ENCODE measurements at places on chromosomes 6 and 20. TPM values are rescaled to one million over a fixed set of nuclear protein-coding genes. Genes with fewer than 3 reads are reported as not detected.

Gene MYBL2
- 108 TPM for total RNA-seq

Gene PPP1R16B
- total RNA-seq: 133 TPM

Gene C6orf15
- not detected for total RNA-seq

Gene FANCE
- 22.1 TPM for total RNA-seq

Gene KHDC1L
- total RNA-seq: not detected

- no peak overlapping the region for H3K4me3 ChIP-seq
- no peaks in the 10 kb centered on the region for H3K27me3 ChIP-seq
- H3K36me3 ChIP-seq: no peaks in the 10 kb centered on the region
- H3K27ac ChIP-seq: no peak overlapping the region
- no peaks in the 10 kb centered on the region for H3K4me1 ChIP-seq
These were observed 361.1 kb upstream of the PTCHD4 start for GRCh38 chr6:48472091-48472490.

DNA sequence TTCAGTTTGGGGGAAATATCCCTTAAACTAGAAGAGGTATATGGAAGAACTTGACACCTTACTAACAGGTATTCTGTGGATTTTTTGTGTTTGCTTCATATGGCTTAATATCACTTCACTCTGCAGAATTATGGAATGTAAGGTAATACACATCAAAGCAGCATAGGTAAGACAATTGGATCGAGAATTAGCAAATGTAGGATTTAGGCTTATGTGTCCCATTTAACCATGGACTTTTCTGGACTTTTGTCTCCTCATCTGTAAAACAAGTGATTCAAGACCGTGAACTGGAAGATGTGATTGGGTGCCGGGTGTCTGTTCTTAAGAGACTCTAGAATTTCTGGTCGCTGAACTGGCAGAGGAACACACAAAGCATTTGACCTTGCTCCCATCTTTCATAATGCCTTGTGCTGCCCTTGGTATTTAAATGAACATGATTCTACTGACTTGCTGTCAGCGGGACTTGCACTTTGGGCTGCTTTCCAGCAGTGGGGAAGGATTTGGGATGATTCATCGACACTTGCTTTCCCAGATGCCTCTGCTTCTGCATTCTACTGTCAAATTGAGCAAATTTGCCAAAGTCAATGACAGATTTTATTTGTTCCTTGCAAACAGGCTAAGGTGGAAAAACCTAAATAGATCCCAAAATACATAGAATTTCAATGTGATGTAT, 199.8 kb downstream of the PLCB1 start:
- no peaks in the 10 kb centered on the region for H3K4me1 ChIP-seq
- H3K36me3 ChIP-seq: no peaks in the 10 kb centered on the region
- no peaks in the 10 kb centered on the region for H3K27me3 ChIP-seq
- DNase-seq: no peak

GRCh38 chr6:157556671-157557430, 175.9 kb downstream of the ZDHHC14 start:
- H3K27ac ChIP-seq: no peak overlapping the region
- no peak overlapping the region for H3K4me3 ChIP-seq
- H3K36me3 ChIP-seq: peaks cover 18% of the 10 kb centered on the region
- H3K4me1 ChIP-seq: peaks cover 44% of the 10 kb centered on the region
- H3K27me3 ChIP-seq: peaks cover 14% of the 10 kb centered on the region

- no peak overlapping the region for H3K4me3 ChIP-seq
- no peaks in the 10 kb centered on the region for H3K4me1 ChIP-seq
- peaks cover 5% of the 10 kb centered on the region for H3K27me3 ChIP-seq
- no peak overlapping the region for H3K27ac ChIP-seq
- DNase-seq: no peak
- H3K36me3 ChIP-seq: no peaks in the 10 kb centered on the region
These were observed 9.5 kb upstream of the ADAM33 start for GRCh38 chr20:3691306-3691705.

GRCh38 chr6:70135219-70136160, 167.4 kb downstream of the COL9A1 start:
- peaks cover 3% of the 10 kb centered on the region for H3K27me3 ChIP-seq
- H3K27ac ChIP-seq: no peak overlapping the region
- no peaks in the 10 kb centered on the region for H3K4me1 ChIP-seq
- no peaks in the 10 kb centered on the region for H3K36me3 ChIP-seq

DNA sequence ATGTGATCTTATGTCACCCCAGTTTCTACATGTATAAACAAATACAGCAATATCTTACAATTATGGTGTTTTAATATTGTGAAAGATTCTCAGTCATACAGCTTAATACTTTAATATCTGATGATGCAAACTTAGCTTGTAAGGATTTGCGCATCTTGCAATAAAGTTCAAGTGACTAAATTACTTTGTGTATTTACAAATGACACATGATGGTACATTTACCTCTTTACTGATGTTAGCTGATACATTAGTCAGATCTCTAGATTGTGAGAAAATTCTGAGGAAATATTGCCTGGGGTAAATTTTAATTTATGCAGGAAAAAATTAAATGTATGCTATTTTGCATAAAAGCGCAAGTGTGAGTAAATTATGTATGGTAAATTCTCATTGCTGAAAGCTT, 418.8 kb upstream of the MMS22L start:
- no peak overlapping the region for H3K27ac ChIP-seq
- no peak overlapping the region for H3K4me3 ChIP-seq
- DNase-seq: no peak
- H3K27me3 ChIP-seq: no peaks in the 10 kb centered on the region
- H3K36me3 ChIP-seq: no peaks in the 10 kb centered on the region

GRCh38 chr6:3237761-3238662, 10.6 kb upstream of the TUBB2B start:
- no peak overlapping the region for H3K4me3 ChIP-seq
- DNase-seq: no peak
- H3K27ac ChIP-seq: no peak overlapping the region
- no peaks in the 10 kb centered on the region for H3K4me1 ChIP-seq

DNA sequence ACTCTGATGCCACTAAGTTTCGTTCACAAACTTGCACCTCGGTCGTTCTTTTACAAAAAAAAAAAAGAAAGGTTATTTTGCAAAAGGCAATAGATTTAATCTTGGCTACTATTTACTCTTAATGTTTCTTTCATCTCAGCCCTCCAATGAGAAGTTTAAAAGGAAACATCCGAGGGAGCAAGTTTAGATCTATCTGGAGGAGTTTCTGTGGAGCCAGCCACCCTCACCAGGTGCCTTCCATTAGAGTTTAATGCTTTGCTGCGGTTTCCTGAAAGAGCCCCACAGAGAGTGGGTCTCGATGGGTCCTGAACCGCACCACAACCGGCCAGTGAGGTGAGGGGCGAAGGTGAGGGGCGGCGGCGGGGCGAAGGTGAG, 632 bp downstream of the PRKN start:
- H3K4me3 ChIP-seq: peak overlapping the region; percentile 92
- no peaks in the 10 kb centered on the region for H3K36me3 ChIP-seq
- peaks cover 3% of the 10 kb centered on the region for H3K27me3 ChIP-seq

DNA sequence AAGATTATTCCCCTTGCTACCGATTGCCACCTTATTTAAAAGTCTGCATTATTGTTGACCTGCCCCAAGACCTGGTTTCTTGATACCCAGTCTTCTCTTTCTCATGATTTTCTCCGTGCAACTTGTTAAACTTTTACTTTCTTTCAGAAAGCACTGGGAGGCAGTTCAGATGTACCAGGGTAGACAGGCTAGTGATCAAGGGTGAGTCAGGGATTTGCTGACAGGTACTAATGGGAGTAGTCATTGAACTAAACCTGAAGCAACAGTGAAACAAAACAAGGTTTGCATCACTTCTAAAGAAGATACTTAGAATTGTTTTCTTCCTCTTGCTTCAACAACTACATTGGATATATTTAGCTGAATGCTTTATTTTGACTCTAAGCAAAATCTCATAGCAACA, 124.4 kb downstream of the KCNQ5 start:
- H3K27me3 ChIP-seq: no peaks in the 10 kb centered on the region
- H3K36me3 ChIP-seq: no peaks in the 10 kb centered on the region
- peaks cover 15% of the 10 kb centered on the region for H3K4me1 ChIP-seq
- no peak for DNase-seq
- no peak overlapping the region for H3K27ac ChIP-seq

DNA sequence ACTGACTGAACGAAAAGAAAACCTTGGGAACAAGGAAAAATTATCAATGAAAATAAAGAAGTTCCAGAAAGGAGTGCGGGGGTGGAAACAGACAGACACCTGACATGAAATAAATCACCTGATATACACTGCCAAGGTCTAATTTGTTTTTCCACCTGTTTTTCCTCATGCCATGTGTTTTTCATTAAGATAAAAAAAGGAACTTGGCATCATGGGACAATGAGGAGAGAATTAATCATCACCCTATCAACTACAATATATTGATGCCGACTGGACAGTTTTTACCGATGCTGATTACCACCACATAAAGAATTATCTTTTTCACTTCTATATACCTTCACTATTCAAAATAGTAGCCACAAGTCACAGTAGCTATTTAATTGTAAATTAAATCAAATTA, 233.2 kb downstream of the ARHGAP18 start:
- no peaks in the 10 kb centered on the region for H3K27me3 ChIP-seq
- peaks cover 4% of the 10 kb centered on the region for H3K4me1 ChIP-seq
- H3K27ac ChIP-seq: no peak overlapping the region
- H3K4me3 ChIP-seq: no peak overlapping the region
- no peaks in the 10 kb centered on the region for H3K36me3 ChIP-seq
- no peak for DNase-seq

GRCh38 chr6:43541774-43542471, 25.0 kb downstream of the POLR1C start:
- H3K4me1 ChIP-seq: peaks cover 1% of the 10 kb centered on the region
- H3K36me3 ChIP-seq: peaks cover 64% of the 10 kb centered on the region
- DNase-seq: no peak
- H3K27me3 ChIP-seq: no peaks in the 10 kb centered on the region
- H3K4me3 ChIP-seq: no peak overlapping the region
- H3K27ac ChIP-seq: no peak overlapping the region
